ENCODE measurements at places on chromosomes 12 and 14.
A peak's percentile ranks its signal among the peaks of the same experiment; 100 is the strongest.

DNA sequence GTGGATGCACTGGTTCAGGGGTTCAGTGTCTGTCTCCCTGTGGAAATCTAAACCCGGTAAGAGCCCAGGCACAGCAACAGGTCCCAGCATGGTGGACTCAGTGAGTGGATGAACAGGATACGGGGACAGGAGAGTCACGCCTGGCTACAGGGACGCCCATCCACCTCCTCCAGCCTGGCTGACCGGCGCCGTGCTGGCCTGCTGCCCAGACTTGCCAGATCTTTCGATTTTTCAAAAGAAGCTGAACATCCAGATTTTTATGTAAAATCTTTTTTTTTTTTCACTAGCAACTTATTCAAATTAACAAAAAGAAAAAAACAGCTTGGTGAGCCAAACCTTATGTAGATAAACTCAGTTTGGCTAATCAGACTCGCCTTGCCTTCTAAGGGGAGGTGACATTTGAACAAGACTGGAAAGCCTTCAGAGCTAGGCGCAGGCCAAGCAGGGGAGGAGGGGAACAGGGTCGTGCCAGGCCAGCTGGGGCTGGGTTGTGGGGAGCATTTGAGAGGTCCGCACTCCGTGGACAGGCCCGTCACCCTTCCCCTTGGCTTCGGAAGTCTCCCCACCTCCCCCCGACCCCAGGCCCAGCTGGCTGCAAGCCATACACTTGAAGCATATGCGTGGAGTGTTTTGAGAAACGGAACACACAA lies 87.8 kb upstream of the NCOR2 start:
- no peak for DNase-seq

DNA sequence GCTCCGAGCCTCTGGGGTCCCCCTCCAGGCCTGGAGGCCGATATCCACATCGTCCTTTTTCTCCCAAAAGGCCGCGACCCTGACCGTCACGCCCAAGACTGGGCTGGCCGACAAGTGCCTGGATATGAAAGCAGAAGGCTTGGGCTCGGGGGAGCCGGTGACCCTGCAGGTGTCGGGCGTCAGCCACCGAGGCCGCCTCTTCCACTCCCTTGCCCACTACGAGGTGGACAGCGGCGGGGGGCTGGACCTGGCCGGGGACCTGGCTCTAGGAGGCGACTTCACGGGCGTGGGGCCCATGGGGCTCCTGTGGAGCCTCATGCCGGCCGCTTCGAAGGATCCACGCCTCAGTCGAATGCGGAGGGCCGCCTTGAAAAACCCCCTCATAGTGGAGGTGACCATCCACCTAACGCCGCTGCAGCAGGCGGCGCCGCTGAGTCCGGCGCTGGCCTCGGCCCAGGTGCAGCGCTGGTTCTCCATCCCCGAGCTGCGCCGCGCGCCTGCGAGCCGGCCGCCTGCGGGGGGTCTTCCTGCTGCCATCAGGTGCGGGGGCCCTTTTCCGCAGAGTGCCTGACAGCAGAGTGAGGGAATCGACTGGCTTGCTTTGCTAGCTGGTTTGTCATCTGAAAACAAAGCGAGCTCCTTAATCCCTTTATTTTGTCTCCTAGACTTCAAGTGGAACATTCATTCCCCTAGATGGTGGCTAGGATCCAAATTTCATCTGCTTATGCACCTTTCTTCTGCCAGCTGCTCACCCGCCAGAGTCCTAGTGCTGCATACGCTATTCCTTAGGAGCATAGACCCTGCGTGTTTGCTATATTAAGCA lies 10.6 kb upstream of the DNAL1 start:
- DNase-seq = peak; percentile 76

DNA sequence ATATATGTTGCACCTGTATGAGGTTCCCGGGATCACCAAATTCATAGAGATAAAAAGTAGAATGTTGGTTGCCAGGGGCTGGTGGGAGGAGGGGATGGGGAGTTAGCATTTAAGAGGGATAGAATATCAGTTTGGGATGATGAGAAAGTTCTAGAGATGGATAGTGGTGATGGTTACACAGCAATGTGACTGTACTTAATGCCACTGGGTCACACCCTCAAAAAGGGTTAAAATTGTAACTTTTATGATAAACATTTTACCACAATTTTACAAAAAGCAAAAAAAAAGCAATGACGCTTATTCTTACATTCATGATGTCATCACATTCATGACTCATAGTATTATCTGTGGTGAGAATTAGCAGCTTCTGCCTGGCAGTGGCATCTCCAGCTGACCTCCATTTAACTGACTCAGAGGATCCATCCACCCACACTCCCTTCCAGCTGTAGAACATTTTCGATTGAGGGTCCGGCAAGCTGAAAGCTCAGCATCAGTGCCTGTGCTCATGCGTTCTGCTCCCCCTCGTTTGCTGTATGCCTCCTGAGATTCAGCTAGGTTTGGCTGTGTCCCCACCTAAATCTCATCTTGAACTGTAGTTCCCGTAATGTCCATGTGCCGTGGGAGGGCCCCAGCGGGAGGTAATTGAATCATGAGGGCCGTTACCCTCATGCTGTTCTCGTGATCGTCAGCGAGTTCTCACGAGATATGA lies 64.8 kb upstream of the TMEM260 start:
- no peak for DNase-seq

DNA sequence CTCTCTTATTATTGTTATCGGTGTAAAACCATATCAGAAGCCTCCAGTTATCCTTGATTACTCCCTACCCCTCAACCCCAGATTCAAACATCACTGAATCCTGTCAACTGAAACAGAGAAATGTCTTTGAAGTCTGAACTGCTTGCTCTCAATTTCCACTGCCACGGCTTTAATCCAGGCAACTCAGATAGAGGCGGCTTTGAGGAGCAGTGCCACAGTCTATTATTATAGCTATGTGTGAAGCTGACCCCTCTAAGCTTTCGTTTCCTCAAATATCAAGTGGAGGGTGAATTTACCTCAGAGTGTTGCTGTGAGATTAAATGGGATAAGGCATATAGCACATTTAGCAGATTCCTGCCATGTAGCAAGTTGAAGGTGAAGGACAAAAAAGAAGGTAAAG lies 49.0 kb upstream of the PDE3A start:
- DNase-seq = no peak

- DNase-seq = no peak
Observed at GRCh38 chr14:41000350-41000749, 606.3 kb upstream of the LRFN5 start.

DNA sequence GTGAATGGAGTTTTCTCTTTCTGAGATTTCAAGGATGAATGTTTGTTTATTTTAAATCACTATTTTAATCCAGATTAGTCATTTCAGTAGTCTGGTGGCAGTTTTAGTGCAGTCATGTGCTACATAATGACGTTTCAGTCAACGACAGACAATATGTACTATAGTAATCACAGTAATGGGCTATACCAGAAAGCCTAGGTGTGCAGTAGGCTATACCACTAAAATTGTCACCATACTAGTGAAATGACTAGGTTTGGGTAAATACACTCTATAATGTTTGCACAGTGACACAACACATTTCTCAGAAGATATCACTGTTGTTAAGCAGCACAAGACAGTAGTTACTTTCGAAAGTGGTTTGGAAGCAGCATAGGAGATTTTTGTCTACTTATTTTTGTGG lies 203.1 kb downstream of the ETNK1 start:
- no peak for DNase-seq

- DNase-seq = no peak
Observed at GRCh38 chr12:19507823-19508222, 68.5 kb downstream of the AEBP2 start.
